T-helper 22 cell (primary cell): ENCODE measurements at places on chromosomes 7 and 10.

GRCh38 chr7:134419875-134420274 is 39.0 kb downstream of the AKR1B1 start:
- DNase-seq, result no peak

GRCh38 chr10:84581976-84582375 is 253.6 kb downstream of the CCSER2 start:
- no peak for DNase-seq

DNA sequence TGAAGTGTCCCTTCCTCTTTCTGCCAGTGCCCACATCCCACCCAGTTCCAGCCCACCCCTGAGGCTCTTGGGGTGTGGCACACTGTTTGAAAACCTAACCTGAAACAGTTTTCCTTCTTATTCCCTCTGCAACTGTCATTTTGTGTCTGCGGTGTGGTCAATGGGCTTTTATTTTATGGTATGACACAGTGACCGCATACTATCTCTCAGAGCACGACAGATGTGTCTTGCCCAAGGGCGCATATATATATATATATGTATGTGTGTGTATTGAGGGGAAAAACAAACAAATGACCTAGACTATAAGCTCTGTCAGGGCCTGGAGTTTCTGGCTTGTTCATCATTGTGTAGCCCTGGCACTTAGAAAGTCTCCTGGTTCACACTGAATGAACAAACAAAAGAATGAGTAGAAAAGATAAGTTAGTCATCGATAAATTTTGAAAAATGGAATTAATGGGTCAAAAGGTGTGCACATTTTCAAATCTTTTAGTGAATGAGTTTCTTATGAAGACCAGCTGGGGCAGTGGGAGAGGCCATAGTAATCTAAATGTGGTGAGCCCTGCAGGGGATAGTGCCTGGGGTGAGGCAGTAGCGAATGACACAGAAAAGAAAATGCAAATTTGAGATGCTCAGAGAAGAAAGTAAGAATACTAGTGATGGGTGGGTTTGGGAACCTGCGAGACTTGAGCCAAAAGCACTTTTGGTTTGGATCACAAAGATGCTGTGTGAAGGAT is 198.4 kb downstream of the SNX10 start:
- DNase-seq, result no peak

DNA sequence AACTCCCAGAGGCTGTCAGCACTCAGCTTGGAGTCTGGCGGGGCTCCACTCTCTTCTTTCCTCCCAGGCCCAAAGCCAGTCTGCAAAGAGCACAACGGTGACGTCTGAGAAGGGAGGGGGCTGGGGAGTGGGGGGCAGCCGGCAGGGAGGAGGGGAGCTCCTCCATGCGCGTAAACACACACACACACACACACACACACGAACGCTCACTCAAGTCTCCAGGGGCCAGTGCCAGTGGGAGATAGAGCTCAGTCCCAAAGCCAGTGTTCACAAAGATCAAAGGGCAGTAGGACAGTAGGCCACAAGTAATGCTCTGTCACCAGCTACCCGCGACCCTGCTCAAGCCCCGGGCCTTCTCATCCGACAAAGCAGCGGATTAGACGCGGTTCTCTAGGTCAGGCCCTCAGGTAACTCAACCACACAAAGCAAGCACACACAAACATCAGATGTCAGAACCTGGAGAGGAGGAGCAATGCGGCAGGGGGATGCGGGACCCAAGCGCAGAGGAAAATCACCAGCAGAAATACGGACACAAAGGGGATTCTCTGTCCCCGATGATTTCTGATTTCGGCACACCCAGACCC is 19.9 kb downstream of the TCAF1 start:
- no peak for DNase-seq

DNA sequence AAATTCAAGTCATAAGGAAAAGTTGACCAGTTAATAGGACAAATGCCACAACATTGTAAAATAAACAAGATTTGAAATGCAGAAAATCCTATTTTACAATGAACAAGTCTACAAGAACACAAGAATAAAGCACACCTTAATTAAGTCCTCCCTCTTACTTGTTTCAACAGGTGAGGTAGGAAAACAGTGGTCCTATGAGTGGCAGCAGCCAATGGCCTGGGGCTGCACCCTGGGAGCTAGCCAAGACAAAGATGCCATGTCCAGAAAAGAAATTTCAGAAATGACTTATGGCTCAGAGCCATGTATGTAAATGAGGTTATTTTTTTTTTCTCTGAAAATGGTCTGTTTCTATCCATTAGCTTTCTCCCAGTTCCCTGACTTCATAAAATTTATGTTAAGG is 14.3 kb downstream of the KLLN start:
- no peak for DNase-seq

- DNase-seq, result no peak
Measured at GRCh38 chr10:3668966-3669330, 116.1 kb downstream of the KLF6 start.

GRCh38 chr10:83991986-83992753 is 147.1 kb upstream of the GHITM start:
- no peak for DNase-seq

DNA sequence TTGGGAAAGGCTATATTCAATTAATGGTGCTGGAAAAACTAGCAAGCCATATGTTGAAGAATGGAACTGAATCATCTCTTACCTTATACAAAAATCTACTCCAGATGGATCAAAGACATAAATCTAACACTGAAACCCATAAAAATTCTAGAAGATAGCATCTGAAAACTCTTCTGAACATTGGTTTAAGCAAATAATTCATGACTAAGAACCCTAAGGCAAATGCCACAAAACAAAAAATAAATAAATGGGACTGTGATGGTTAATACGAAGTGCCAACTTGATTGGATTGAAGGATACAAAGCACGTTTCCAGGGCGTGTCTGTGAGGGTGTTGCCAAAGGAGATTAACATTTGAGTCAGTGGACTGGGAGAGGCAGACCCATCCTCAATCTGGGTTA is 1130.0 kb downstream of the DNAJB9 start:
- no peak for DNase-seq

GRCh38 chr10:43735907-43736306 is 87.2 kb upstream of the ZNF32 start:
- no peak for DNase-seq

DNA sequence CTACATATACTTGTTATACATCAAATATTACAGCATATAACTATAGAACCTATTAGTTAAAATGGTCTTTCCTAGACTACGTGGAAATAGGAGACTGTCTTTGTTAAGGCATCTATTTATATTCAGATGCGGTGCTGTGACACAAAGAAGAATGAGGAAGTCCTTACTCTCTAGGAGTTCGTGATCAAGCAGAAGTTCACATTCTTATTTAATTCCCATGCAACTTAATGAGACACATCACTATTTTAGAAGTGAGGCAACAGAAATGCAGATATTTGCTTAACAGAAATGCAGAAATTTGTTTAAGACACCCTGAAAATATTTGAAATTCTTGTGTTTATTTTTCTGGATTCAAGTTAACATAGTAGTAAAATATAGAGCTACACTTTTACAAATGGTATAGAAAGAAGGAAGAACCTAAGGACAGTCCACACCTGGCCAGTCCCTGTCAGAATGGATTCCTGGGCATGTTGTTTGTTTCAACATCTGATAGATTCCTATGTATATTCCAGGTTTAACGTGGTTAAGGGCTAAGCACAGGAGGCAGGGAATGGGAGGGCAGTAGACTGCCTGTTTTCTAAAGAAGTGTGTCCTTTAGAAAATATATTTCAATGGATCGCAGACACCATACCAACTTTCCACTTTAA is 70.6 kb upstream of the NXPH1 start:
- DNase-seq, result no peak

GRCh38 chr10:15857107-15857575 is 3.2 kb downstream of the MINDY3 start:
- no peak for DNase-seq

- DNase-seq, result no peak
Measured at GRCh38 chr7:147711447-147711846, 879.1 kb upstream of the C7orf33 start.

- DNase-seq, result no peak
Measured at GRCh38 chr7:4436361-4436895, 245.7 kb upstream of the FOXK1 start.

DNA sequence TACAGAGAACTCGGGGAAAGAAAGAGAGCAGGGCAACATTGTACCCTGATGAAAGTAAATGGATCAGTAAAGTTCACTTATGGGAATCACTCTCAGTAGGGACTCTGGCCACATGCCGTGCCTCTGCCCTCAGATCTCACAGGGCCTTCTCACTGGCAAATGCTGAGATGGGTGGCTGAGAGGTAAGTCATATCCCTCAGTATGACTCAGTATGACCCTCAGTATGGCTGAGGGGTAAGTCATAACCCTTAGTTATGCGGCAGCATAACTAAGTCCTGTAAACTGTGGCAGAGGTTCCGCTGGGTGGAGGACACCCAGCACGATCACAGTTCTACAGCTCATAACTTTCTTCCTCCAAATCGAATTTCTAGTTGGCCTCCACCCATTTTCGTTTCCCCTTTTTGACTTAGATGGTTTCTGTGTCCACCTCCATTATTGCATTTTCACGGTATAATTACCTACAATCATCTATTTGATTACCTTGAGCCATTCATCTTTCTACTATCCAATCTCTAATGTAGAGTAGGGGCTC is 26.5 kb upstream of the WNT16 start:
- no peak for DNase-seq

DNA sequence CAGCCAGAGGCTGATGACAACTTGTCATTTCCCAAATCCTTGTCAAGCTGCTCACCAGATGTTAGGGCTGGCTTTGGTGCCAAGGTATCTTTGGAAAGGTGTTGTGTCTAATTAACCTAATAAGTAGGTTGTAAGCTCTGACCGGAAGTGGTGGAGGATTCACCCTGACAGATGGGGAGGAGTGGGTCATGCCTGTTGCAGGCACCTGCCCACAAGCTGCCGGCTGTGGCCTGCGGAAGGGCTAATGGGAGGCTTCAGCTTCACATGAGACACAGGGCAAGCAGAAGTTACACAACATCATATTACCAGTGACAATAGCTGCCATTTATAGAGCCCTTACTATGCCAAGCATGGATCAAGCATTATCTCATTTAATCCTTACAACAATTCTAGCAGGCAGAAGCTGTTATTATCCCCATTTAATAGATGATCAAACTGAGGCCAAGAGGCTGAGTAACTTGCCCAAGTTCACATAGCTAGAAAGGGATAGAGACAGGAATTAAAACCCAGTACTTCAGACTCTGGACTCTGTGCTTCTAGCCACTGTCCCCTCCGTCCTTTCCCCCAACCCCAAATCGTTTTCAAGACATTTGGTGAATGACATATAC is 63.1 kb upstream of the DUSP5 start:
- no peak for DNase-seq

DNA sequence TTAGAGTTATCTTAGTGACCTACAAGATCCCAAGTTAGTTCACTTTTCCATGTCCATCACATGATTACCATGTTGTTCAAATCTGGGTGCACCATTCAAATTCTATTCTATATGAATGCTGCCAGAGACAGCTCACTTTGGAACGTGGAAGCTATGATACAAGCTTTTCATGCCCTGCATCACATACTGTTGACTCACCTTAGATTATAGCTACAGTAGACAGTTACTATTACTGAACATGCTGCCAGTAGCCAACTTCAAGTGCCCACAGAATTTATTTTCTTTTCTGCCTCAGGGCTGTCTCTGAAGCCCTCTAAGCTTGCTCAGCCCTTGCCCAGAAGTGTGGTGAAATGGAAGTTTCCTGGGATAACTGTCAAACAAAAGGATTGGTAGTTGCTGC is 231.1 kb downstream of the GPR158 start:
- no peak for DNase-seq

DNA sequence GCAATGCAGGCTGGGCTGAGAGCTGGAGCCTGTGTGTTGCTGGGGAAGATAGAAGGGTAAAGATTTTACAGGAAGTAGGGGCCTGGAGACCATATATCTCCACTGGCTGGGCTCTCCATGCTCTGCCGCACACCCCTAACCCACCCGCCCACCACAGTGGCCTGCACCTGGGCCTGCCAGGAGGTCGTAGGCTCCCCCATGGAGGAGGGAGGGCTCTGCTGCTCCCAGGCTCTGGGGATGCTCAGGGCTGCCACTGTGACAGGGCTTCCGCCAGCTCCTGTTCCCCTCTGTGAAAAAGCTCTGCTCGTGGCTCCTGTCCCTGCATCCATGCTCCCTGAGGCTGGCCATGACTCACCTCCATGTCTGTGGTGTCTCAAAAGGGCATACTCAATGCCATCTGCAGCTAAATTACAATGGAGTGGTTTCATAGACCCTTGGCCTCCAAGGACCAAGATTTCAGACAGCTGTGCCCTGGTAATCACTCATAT is 106.0 kb downstream of the CXCL12 start:
- no peak for DNase-seq

DNA sequence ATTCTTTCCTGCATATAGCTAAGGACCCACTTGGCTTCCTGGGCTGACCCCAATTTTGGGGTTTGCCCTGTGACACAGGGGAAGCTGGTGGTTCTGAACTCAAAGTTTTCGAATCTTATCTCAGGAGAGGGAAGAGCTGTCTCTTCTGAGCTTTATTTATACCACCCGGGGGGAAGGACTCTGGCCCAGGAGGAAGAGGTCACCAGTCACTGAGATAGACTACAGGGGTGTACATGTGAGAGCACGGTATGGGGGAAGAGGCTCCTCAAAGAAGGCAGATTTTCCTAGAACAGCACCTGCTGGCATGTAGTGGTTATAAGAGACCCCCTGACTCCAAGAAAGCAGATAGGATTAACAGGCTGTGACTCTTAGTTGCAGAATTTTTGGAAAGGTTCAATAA is 101.8 kb upstream of the ELMO1 start:
- DNase-seq, result no peak

GRCh38 chr10:44392420-44392819 is 7.5 kb upstream of the CXCL12 start:
- no peak for DNase-seq

DNA sequence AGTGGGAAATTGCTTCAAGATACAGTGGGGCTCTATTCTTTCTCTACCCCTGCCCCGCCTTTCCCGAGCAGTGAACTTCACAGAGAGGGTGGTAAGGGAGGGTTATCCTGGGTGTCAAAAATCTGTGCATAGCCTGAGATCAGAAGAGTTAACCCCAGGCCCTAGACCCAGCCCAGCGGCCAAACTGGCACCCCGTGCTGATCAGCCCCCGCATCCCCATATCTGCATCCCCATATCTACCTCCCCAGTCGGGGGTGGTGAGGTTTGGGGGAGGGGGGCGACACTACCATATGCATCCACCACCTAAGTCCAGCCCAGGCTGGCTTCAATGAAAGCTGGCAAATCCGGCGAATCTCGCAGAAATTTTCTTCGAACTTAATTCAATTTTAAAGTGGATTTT is 7.0 kb upstream of the DLX6 start:
- no peak for DNase-seq

DNA sequence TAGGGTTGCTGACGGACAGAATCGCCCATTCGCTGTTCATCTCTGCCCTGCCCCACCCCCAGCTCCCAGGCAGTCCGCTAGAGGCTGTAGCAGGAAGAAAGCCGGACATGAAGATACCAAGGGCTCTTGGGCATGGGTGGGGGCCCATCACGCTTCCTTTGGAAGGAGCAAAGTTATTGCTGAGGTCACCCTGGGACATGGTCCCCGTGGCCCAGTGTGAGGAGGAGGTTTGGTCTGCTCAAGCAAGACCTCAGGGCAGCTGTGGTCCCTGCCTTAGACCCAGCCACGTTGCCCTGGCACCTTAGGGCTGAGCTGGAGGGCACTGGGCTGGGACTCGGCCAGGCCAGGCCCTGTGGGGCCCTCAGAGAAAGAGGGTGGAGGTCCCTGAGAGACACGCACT is 132.1 kb upstream of the NPS start:
- no peak for DNase-seq
